ENCODE measurements at places on chromosomes 13 and 19.

- DNase-seq, result no peak
These were observed 477 bp downstream of the LNX2 start for GRCh38 chr13:27619728-27620376.

- peak; percentile 80 for DNase-seq
These were observed 12.9 kb downstream of the TMEM143 start for GRCh38 chr19:48350856-48351255.

DNA sequence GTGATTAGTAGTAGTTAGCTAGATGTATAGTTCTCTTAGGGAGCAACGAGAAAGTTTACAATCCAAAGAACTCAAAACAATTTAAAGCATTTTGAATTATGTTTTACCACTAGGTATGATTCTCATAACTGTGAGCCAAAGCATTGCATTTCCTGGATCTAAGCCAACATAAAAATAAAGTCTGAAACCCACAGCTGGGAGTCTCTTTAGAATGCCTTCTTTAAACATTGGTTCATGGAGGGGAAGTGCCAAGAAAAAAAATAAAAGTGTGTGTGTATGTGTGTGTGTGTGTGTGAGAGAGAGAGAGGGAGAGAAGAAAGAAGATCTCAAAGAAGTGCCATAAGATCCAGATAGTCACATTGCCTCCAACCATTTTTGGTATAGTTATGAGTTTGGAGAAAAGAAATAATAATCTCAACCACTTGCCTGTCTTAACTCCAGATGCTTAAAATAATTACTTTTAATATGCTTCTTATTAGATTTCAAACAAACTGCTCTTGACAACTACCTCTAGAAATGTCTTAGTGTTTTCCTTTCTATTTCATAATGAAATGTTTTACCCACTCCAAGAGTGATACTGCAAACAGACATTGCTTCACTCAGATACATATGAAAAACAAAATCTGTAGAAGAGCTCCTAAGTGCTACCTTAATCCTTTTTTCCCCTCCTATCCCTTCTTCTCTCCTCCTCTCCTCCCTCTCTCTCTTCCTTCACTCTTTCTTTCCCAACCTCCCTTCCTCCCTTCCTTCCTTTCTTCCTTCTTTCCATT, 554.1 kb downstream of the KCTD12 start:
- DNase-seq, result no peak

GRCh38 chr19:55836340-55836739, at the start of gene NLRP4:
NLRP4 (plus strand) TSS chr19:55836540; CDS start chr19:55852081, 15,541 bp downstream.
- DNase-seq, result no peak

- no peak for DNase-seq
These were observed 4.7 kb upstream of the TLE2 start for GRCh38 chr19:3033595-3034405.

- no peak for DNase-seq
These were observed 15.6 kb downstream of the TLE6 start for GRCh38 chr19:2992958-2993357.

DNA sequence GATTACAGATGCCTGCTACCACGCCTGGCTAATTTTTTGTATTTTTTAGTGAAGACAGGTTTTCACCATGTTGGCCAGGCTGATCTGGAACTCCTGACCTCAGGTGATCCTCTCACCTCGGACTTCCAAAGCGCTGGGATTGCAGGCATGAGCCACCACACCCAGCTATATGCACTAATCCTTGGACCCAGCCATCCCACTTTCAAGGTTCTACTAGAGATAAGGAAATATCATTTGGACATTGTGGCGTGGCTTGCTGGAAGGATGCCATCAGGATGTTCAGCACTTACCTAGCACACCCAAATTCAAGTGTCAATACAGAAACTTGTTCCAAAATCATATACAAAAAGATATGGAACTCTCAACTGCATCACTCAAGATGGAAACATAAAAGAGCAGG, 136.4 kb downstream of the ABCC4 start:
- DNase-seq, result no peak

DNA sequence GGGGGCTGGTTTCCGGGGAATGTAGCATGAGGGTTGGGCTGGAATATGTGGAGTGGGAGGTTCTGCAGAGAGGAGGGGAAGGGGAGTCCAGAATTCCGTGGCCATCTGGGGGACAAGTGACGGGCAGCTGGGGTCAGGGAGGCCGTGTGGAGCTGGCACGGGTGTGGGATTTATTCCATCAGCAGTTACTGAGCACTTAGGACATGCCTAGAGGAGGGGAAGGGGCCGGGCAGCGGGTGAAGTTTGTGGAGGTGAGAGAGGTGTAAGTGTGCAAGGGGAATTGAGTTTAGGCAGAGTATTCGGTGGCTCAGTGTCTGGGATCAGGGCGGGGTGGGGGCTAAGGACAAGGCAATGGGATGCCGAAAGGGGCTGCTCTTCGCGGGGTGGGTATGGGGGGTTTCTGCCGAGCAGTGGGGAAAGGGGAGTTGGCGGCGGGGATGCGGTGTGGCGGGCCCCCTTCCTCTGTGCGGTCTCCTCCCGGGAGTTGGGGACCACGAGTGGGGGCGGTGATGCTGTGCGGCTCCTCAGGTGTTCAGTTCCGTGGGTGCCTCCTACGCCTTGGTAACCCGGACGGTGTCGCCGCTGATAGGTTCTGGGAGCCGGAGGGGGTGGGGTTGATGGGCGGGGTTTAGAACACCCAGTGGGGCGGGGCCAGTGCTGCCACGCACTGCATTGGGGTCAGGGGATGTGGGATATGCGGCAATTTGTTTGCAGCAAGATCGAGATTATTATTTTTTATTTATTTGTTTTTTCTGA, 5.4 kb downstream of the CCDC61 start:
- no peak for DNase-seq

DNA sequence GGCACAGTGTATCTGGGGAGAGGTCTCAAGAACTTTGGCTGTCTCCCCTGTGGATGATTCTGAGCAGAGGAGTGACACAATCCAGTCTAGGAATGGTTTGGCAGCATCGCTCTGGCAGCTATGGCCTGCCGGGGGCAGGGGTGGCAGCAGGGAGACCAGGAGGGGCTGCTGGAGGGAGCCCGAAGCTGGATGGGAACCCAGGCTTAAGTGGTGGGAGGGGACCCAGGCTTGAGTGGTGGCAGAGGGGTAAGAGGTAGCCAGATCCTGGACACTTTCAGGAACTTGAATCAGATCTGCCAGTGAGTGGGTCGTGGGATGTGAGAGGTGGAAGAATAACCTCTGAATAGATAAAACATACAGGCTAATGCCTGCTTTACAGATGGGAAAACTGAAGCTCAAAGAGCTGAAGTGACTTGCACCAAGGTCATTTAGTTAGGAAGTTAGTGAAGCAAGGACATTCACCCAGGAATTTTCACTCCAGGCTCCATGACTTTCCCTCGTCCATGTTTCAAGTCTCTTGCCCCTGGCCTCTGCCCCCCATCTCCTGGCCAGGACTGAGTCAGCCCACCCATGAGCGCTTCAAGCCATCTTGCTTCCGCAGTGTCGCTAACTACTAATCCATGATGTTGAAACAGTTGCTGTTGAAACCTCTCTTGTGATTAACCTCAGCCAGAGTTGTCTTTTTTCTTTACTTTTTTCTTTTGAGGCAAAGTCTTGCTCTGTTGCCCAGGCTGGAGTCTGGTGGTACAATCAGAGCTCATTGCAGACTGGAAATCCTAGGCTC, 29.9 kb upstream of the C1QTNF9 start:
- no peak for DNase-seq

DNA sequence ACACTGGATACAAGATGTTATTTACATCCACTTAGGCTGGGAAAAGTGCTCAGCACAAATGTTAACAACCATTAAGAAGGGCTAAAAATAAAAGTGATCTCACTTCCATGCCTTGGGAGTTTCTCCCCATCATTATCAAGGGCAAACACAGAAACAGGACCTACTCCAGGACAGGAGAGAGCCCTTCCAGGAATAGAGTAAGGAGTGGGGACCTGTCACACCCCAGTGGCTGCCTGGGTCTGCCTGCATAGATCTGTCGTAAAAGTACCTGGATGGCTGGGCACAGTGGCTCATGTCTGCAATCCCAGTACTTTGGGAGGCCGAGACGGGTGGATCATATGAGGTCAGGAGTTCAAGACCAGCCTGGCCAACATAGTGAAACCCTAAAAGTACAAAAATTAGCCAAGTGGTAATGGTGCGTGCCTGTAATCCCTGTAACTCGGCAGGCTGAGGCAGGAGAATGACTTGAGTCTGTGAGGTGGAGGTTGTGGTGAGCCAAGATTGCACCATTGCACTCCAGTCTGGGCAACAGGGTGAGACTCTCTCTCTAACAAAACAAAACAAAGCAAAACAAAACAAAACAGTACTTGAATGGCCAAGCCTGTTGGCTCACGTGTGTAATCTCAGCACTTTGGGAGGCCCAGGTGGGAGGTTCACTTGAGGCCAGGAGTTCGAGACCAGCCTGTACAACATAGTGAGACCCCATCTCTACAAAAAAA, 5.6 kb downstream of the ATP8A2 start:
- DNase-seq, result no peak

- DNase-seq, result no peak
These were observed 43.3 kb downstream of the INSR start for GRCh38 chr19:7250951-7251350.

- no peak for DNase-seq
These were observed 20.8 kb upstream of the C19orf12 start for GRCh38 chr19:29735829-29736228.

GRCh38 chr13:106318941-106319411, 216.5 kb downstream of the EFNB2 start:
- no peak for DNase-seq

- no peak for DNase-seq
These were observed 3.3 kb downstream of the KHSRP start for GRCh38 chr19:6421075-6422014.

GRCh38 chr19:16040642-16041041, 35.7 kb upstream of the TPM4 start:
- DNase-seq, result no peak

DNA sequence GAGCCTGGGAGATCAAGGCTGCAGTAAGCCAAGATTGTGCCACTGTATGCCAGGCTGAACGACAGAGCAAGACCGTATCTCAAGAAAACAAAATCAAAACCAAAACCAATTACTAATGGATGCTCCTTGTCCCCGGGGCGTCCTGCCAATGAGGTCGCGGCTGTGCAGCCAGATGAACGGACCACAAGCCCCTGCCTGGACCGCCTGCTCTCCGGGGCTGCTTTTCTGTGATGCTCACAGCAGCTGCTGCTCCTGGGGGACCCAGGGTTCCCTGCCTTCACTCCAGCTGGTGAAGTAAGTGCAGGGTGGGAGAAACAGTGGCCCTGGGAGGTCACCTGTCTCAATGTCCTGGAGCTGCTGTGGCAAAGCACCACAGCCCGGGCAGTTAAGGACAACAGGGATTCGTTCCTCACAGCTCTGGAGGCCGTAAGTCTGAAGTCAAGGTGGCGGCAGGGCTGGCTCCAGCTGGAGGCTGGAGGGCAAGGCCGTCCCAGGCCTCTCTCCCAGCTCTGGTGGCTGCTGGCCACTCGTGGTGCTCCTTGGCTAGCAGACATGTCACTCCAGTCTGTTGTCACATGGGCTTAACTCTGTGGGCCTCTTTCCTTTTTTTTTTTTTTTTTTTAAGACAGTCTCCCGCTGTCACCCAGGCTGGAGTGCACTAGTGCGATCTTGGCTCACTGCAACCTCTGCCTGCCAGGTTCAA, 10.1 kb downstream of the COPE start:
- no peak for DNase-seq

- DNase-seq, result no peak
These were observed 9.7 kb downstream of the CTU1 start for GRCh38 chr19:51098365-51099046.

- DNase-seq, result no peak
These were observed 589 bp downstream of the RBM26 start for GRCh38 chr13:79405501-79405830.

DNA sequence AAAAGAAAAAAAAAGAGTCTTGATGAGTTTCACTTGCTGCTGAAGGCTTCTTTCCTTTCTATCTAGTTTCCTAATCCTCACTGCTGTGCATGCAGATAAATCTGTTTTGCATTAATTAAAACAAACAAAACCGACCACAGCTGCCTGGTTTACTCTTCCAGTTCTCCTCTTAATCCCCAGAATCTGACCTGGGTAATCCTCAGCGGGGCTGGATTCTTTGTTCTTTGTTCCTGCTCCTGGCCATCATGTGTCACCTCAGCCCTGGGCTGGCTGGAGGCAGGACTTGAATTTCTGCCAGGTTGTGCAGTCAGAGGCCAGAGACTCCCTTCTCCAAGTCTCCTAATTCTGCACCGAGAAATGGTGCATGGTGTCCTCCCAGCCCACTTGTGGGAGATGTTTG, 52.2 kb upstream of the CYP4F8 start:
- DNase-seq, result no peak

DNA sequence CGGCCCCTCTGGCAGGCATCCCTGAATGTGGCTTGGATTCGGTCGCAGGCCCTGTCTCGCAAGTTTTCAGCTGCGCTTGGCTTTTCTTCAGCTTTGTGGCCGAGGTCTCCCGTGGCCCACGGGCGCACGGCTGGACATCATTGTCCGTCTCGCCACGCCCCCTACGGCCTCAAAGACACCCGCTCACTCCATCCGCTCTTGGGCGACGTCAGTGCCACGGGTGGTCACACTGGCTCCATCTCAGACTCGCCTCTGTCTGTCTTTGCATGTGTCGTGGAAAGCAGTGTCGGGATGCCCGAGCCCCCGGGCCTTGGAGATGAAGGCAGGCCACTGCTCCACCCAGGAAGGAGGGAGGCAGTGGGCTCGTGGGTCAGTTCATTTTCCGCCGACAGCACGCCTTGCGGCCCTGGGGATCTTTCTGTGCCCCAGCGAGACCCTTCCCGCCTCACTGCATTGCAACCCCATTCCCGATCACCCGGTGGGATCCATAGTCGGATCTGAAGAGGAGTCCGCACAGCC, 51.0 kb downstream of the ZNF146 start:
- DNase-seq, result no peak

DNA sequence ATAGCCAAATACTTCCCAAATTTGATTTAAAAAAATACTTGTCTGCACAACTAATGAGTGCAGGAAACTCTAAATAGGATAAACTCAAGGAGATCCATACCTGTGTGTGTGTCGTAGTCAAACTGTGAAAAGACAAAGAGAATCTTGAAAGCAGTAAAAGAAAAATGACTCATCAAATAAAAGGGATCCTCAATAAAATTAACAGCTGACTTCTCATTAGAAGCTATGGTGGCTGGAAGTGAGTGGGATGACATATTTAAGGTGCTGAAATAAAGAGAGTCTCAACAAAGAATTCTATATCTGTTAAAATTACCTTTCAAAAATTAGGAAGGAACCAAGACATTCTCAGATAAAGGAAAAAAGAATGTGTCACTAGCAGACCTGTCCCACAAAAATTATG, 13.7 kb downstream of the RNASEH2B start:
- DNase-seq, result no peak

All from DMS 273 treated with DMSO at 0.1 percent for 48 hours (cell line).